Kidney epithelial cell (primary cell): ENCODE measurements at places on chromosomes 12 and 14. TPM values are rescaled to one million over a fixed set of nuclear protein-coding genes. Genes with fewer than 3 reads are reported as not detected.

CYP46A1 gene
- total RNA-seq: not detected in 2 replicates

P2RX7 gene
- total RNA-seq: 0.29 and 0.96 TPM in 2 replicates

GARIN6 gene
- total RNA-seq: not detected in 2 replicates

WNT1 gene
- total RNA-seq: not detected in 2 replicates

TGFB3 gene
- total RNA-seq: 1.4 and 3.1 TPM in 2 replicates

TMEM132C gene
- total RNA-seq: 0.42 and 0.48 TPM in 2 replicates

GALNT16 gene
- 0.33 and 3.4 TPM in 2 replicates for total RNA-seq

PTHLH gene
- total RNA-seq: 2.1 and 2.7 TPM in 2 replicates

CCND2 gene
- total RNA-seq: 88.3 and 91.0 TPM in 2 replicates

MGP gene
- 2.2 and 4.0 TPM in 2 replicates for total RNA-seq

C14orf132 gene
- total RNA-seq: 5.6 and 8.4 TPM in 2 replicates

A2M gene
- total RNA-seq: 1.6 and 5.1 TPM in 2 replicates

- no peak for DNase-seq
Measured at GRCh38 chr14:101216366-101217079, 313.0 kb upstream of the RTL1 start.

DNA sequence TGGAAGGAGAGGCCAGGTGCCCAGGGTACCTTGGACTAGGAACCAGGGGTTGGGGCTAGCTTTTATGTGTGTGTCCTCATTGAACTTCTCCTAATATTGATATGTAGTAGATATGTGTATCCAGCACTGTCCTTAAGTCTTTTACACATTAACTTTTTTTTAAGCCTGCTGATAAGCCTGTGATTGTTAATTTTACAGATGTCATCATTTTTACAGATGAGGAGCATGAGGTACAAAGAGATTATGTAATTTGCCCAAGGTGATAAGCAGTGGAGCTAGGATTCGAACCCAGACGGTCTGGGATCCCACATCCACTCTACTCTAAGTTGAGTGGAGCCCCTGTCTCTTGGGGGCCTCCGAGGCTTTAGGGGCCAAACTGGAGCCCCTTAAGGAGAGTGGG lies 10.2 kb upstream of the NR4A1 start:
- no peak for DNase-seq

DNA sequence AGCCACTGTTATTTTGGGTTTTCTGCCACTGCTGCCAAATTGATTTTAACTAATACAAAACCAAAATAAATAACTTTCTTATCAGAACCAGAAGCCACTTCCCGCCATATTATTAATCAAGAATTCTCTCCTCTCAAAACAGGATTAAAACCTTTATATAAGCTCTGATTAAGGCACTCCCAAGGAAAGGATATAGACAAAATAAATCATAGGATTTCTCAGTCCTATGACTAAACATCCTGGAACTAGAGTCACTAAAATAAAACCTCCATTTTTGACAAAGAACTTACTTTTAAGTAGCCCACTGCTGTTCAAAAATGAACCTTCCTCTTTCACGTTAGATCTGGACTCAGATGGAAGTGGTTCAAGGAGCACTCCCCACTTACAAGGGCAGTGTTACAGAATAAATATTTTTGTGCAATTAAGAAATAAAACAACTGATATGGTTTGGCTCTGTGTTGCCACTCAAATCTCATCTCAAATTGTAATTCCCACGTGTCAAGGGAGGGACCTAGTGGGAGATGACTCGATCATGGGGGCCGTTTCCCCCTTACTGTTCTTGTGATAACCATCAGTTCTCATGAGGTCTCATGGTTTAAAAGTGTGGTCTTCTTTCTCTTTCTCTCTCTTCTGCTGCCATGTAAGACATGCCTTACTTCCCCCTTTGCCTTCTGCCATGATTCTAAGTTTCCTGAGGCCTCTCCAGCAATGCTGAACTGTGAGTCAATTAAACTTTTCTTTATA lies 26.4 kb downstream of the GXYLT1 start:
- no peak for DNase-seq

- no peak for DNase-seq
Measured at GRCh38 chr14:46686652-46687051, 35.1 kb upstream of the RPL10L start.

GRCh38 chr12:87967871-87968270 lies 61.3 kb downstream of the C12orf50 start:
- no peak for DNase-seq

DNA sequence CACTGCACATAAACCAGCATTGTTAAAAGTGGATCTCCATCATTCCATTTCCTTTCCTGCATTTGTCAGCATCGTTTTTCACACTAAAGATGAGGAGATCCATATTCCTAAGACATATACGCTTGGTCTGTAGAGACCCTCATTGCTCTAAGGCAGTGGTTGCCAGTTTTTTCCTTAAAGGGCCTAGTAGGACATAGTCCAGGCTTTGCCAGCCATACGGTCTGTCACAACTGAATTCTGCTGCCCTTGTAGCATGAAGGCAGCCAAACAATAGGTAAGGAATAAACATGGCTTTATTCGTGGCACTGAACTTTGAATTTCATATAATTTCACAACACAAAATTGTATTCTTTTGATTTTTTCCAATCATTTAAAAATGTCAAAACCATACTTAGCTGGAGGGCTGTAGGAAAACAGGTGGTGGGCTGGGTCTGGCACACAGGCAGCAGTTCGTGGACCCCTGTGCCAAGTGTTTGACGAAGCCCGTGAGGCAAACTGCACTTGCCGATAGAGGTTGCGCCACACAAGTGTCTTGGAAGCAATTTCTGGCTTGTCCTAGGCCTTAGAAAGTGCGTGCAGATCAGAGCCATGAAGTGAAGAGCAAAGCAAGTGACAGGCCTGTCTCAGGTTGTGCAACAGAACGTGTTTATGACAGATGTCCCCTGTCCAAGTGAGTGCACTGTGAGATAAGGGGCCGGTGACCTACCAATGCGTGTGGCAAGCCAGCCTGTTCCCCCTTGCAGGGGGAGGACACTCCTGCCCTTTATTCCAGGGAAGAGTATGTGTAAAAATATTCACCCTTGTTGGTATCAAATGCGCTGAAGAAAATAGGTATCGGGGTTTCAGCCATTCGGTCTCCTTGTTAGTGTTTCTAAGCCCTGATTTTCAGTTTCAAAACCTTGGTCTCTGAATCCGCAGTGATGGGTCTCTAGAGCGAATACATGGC lies 916 bp upstream of the CHPT1 start:
- no peak for DNase-seq

GRCh38 chr12:108309674-108310312 lies 29.3 kb downstream of the CMKLR1 start:
- no peak for DNase-seq

- no peak for DNase-seq
Measured at GRCh38 chr12:93449277-93449676, 7.5 kb upstream of the UBE2N start.

DNA sequence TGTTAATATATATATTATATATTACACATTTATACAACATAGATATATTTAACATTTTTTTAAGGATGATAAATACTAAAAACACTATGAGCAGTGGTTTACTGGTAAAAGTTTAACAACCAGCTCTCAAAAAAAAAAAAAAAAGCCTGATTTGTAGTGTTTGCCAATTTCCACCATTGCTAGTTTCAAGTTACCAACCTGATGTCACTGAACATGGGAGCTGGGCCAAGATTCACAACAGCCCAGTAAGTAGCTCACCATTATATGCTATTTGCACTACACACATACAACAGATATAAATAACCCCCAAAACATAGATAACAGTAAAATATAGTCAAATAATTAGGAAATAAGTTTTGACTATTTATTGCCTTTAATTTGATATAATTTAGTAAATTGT lies 28.9 kb upstream of the TMX1 start:
- peak; percentile 14 for DNase-seq

GRCh38 chr12:87120440-87120839 lies 864.2 kb upstream of the MGAT4C start:
- no peak for DNase-seq

DNA sequence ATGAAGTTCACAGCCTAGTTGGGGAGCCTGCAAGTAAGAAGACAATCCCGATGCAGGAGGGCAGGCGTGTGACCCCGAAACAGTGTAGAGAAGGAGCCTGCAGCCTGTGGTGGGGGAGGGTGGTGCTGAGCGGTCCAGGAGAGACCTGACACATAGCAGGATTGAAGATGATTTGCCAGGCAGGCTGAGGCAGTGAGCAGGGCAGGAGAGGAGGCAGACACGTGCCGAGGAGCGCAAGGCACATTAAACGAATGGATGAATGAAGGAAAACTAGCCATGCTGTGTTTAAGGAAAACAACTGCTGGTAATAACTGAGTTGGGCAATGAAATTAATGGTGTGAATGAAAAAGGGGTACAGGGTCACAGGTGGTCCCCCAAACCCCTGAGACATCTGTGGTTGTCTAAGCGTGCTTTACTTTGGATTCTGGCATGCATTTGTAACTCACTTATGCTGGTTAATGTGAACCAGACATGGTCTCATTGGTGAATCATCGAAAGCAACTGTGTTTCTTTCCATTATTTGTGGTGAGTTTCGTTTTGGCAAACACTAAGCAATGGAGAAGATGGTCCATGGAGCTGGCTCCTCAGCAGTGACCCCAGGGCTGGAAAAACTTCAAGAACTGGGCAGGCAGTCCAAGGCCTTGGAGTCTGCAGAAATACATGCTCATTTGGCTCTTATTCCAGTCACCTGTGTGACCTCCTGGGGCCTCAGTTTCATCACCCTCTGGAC lies 96.9 kb upstream of the EVL start:
- peak; percentile 68 for DNase-seq

DNA sequence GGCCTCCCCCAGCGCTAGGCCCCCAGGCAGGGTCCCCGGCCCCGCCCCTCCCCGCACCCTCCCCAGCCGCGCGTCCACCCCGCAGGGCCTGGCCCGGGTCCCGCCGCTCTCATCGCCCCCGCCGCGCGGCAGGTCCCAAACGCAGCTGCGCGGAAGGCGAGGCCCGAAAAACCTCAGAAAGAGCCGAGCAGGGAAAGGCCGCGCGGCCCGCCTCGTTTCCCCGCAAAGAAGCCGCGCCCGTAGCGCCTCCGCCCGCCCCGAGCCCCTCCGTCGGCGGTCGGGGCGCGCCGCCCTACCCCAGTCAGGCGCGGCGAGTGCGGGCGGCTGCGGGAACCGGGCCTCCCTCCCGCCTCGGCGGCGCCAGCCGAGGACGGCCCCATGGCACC lies 324 bp downstream of the POLE start:
- DNase-seq: no peak

DNA sequence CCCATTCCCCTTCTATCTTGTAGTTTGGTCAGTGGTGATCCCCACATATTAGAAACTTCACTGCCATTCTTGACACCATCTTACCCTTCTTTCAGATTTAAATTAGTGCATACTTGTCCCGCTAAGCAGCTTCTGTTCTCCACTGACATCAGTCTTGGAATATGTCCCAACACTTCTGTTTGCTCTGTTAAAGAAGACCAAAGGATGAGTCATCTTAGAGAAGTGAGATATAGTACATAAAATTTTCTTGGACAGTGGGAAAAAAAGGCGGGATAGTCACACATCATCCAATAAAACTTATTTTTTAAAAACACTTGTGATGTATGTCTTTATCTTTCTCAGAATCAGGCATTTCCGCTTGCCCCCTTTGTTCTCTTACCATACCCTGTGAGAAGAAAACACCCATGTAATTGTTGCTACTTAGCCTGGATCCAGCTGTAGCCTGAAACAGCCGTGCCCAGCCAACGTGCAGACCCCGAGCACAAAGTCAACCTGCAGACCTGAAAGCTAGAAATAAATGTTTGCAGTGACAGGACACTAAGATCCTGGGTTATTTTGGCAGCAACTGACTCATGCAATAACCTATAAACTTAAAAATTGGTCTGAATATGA lies 100.1 kb upstream of the PDE3A start:
- DNase-seq: no peak

GRCh38 chr12:57754411-57755193 lies at the start of gene MARCHF9:
Gene MARCHF9, plus strand, starts transcription at chr12:57755103. Its CDS starts 426 bp downstream, at chr12:57755529.
- DNase-seq: no peak

DNA sequence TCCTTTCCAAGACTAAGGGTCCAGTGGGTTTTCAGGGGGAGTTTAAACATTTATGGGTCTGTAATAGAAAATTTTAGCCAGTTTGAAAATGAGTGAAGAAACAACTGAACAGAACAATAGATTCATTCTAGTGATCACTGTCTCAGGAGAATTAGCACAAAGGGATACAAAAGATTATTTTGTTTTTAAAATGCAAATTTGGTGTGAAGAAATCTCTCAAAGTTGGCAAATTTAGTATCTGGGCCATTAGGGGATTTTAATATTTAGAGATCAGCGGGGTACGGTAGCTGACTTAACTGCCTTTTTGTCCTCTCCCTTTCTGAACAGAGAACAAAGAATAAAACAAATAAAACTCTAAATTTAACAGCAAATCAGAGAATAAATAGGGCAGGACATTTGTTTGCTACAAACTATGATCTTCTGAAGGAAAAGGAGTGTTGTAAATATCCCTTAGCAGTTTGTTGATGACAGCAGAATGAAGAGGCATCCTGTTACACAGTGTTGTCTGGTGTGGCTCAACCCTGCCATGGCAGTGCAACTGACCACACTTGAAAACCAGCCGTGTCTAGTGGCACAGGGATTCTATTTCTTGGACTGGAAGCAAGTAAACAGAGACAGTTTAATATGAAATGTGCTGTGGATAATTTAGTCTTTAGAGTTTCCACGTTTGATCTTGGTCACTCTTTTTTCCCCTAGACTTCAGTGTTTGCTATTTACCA lies 46.3 kb upstream of the LRTM2 start:
- DNase-seq: no peak

DNA sequence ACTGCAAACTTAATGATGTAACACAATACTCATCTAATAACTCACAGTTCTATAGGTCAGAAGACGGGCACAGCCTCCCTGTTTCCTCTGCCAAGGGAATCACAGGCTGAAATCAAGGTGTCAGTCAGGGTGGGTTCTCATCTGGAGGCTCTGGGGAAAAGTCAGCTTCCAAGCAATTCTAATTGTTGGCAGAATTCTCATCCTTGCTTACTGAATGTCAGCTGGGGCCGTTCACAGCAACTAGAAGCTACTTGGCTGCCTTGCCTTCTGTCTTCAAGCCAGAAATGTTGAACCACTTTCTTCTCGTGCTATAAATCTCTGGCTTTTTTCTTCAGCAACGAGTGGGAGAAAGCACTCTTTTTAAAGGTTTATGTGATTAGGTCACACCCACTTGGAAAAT lies 80.1 kb upstream of the PDZRN4 start:
- DNase-seq: no peak
